ENCODE measurements at places on chromosomes 1 and 21.

- no peak for DNase-seq
Observed at GRCh38 chr1:246295340-246295739, 211.7 kb downstream of the SMYD3 start.

GRCh38 chr1:108316545-108316944 is 72.7 kb upstream of the NBPF4 start:
- DNase-seq = no peak

DNA sequence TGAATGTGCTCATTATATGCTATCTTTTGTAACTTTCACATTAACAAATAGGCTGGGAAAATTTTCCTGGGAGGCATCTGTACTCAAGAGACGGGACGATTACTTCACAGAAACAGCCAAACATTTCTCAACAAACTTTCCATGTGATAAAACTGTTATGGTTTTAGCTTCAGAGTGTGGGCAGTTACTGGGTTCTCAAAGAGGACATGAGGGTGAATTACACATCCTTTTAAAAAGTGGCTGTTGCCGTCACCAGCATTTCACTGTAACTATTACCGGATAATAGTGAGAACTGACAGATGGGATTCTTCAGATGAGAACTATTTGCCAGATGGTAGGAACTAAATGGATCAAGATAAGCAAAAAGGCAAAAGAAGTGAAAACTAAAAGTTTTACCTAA is 109.1 kb downstream of the APP start:
- DNase-seq = no peak

GRCh38 chr1:185291652-185292051 is 25.4 kb downstream of the IVNS1ABP start:
- DNase-seq = no peak

DNA sequence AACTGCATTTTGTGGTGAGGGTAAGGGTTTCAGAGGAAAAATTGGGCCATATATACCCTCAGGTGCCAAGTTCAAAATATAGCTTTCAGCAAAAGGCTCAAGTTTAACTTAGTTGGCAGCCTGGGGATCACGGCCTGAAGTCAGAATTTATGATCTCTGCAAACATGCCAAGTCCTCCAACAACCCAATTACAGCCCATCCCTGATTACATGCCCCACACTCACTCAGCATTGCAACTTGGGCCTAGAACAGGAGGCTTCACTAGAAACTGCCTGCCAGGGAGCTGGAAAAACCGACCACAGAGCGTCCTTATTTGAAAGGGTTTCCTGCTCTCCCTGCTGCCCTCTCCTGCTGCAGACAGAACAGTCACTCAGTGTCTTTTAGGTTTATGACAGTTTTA is 12.4 kb downstream of the FYB2 start:
- peak; percentile 60 for DNase-seq

- no peak for DNase-seq
Observed at GRCh38 chr21:21559285-21560045, 561.3 kb downstream of the NCAM2 start.

- no peak for DNase-seq
Observed at GRCh38 chr1:178494569-178494971, 2.2 kb downstream of the CLEC20A start.

GRCh38 chr1:238252033-238252802 is 361.5 kb upstream of the ZP4 start:
- DNase-seq = no peak

DNA sequence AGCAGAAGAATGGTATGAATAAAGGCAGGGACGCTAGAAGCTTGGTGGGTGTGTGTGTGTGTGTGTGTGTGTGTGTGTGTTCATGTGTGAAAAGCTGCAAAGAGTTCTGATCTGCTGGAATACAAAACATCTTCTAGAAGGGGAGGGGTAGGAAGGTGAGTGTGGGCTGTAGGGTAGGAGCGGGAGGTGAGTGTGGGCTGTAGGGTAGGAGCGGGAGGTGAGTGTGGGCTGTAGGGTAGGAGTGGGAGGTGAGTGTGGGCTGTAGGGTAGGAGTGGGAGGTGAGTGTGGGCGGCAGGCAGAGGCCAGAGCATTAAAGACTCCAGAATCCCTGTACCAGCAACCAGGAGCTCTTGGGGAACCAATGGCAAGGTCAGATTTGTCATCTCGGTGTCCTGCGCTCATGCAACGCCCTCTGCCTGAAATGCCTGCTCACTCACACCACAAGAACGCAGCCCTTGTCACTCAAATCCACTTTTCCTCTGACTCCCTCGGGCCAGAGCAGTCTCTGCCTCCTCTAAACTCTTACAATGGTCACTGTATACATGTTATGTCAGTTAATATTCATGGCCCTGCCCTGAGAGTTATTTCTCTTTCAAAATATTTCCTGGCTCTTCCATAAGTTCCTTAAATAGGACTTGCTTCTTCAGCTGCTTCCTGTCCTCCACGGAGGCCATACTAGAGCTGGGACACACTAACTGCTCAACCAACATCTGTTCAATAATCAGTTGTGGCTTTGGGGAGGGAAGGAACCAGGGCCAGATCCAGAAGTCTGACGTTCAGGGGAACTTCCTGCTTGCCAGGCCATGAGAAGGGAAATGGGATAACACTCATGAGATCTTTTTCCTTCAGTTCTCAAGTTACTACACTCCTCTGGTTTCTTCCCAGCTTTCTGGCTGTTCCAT is 53.6 kb upstream of the ZNF644 start:
- DNase-seq = no peak

DNA sequence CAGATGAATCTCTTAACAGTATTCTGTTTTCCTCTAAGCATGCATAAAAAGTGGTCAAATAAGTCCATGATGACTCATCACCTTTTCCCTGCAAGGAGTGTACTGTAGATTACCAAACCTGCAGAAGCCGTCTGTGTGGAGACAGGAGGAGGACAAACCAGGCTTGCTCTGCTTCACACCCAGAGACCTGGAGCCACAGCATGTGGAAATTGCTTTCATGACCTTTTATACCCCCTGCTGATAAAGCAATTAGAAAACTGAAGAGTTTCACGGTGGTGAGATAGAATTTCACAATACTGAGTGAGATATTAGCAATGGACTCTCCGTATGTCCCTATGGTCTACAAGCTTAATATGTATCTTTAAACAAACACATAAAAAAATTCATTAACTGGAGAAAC is 9.4 kb downstream of the CORT start:
- DNase-seq = no peak

- DNase-seq = no peak
Observed at GRCh38 chr1:67724928-67725560, 40.0 kb downstream of the GADD45A start.

GRCh38 chr21:27190601-27191000 is 223.7 kb upstream of the ADAMTS5 start:
- DNase-seq = peak; percentile 55

GRCh38 chr1:89199525-89200031 is 836 bp upstream of the GBP4 start:
- no peak for DNase-seq

GRCh38 chr1:76857138-76857537 is 10.1 kb upstream of the ST6GALNAC5 start:
- no peak for DNase-seq

- DNase-seq = no peak
Observed at GRCh38 chr1:155254714-155255242, 505 bp downstream of the ENTREP3 start.

- no peak for DNase-seq
Observed at GRCh38 chr1:166174108-166174507, 7.3 kb upstream of the FAM78B start.

DNA sequence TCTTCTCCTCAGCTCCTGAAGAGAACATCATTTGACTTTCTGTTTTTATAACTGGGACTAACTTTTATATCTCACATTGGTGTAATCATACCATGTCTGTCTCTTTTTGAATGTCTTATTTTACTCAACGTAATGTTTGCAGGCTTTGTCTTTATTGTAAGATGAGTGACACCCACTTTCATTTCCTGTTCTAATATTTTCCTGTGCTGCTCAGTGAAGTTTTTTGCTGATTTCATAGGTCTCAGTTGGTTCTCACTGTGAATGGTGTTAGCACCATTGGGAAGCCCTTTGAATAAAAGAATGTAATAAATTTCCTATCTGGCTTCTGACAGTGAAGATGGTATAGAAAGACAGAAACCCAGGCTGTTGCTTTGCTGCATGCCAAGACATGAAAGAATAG is 84.0 kb downstream of the RAVER2 start:
- DNase-seq = no peak

DNA sequence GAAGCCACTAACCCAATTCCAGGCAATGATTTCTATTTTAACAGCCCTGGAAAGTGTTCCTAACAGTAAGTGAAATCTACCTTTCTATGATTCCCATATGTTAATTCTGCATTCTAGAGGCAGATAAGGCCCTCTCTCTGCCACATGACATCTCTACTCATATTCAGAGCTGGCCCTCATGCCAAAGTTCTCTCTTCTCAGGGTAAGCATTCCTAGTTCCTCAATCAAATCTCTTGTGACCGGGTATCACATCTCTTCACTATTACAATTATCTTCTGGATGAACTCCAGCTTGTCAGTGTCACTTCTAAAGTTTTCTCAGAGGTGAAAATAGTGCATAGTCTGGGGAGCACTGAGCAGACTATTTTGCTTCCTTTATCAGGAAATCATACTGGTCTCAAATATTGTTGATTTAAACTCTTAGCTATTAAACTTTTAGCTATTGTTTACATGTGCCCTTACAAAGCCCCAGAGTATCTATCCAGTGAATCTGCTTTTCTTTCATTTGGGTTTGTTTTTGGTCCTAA is 66.4 kb upstream of the TNFSF18 start:
- no peak for DNase-seq

GRCh38 chr1:11307852-11308251 is 34.9 kb downstream of the UBIAD1 start:
- no peak for DNase-seq

- no peak for DNase-seq
Observed at GRCh38 chr1:52558941-52559340, 6.0 kb upstream of the TUT4 start.

GRCh38 chr1:167566766-167567165 is 13.2 kb upstream of the CREG1 start:
- DNase-seq = no peak

DNA sequence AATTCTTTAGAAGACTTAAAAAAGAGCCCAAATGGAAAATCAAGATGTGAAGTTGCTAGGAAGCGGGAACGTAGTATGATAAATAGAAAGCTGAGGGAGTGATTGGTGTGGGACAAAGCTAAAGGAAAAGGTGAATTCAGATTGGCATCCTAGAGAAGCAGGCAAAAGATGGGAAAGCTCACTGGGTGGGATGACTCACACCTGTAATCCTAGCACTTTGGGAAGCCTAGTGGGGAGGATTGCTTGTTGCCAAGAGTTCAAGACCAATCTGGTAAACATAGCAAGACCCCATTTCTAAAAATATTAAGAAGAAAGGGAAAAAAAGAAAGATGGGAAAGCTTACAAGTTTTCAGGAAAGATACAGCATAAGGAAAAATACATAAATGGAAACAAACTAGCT is 1.8 kb downstream of the MRPS21 start:
- no peak for DNase-seq

GRCh38 chr1:89800022-89800655 is 20.7 kb upstream of the LRRC8D start:
- no peak for DNase-seq

- DNase-seq = no peak
Observed at GRCh38 chr1:232351335-232351734, 278.6 kb downstream of the SIPA1L2 start.

GRCh38 chr1:201155354-201155753 is 1.1 kb upstream of the TMEM9 start:
- DNase-seq = no peak

- DNase-seq = no peak
Observed at GRCh38 chr1:208909011-208909984, 665.1 kb upstream of the PLXNA2 start.

- no peak for DNase-seq
Observed at GRCh38 chr1:29690156-29690555, 453.8 kb downstream of the PTPRU start.

GRCh38 chr1:183634429-183635065 is 1.0 kb downstream of the ARPC5 start:
- no peak for DNase-seq
